ENCODE measurements at places on chromosomes 3 and 15.

DNA sequence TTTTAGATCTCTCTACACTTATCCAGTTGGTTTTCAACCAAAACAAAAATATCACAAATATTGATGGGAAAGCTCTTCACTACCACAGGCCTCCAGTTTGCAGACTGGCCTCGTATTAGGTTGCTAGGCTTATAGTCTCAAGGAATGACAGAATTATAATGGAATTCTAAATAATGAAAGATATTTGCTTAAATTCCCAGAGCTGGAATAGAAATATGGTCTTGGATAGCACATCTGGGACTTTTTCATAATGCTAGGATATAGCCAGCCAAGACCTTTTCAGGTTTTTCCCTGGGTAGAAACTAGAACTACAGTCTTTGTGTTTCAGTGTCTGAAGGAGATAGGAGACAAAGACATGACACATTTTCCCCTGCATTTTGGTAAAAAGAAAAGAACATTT lies 121.9 kb upstream of the STAC start:
- DNase-seq, result no peak

DNA sequence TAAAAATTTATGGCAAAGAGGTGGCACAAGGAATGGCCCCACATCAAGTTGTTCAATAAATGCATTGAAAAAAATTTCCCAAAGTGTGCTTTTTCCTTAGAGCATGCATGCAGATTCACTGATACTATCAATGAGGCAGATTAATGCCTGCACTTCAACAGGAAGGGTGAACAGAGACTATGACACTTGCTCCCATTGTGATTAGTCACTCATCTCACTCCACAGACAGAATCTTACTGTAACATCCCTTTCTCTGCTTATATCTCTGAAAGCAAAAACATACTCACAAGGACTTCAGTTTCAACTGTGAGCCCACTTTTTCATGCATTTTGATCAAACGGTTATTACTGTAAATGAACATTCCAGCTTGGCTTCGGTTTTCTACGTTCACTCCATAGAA lies 60.9 kb downstream of the MORC1 start:
- DNase-seq, result no peak

DNA sequence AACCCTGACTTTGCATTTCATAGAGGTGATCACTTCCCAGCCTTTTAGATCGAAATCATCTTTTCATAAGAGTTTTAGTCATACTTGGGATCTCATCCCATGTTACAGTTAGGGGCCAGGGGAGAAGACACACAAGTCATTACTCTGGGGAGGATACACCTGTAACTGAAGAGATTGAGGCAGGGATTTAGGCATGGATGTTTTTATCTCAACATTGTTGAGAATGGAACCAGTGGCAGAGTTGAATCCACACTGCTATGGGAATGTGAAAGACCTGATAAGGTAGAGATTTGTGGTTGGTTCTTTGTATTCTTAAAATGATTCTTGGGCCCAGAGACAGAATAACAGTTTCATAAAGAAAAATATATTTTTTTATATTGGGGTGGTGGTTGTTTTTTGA lies 16.2 kb upstream of the CLEC3B start:
- DNase-seq, result no peak

DNA sequence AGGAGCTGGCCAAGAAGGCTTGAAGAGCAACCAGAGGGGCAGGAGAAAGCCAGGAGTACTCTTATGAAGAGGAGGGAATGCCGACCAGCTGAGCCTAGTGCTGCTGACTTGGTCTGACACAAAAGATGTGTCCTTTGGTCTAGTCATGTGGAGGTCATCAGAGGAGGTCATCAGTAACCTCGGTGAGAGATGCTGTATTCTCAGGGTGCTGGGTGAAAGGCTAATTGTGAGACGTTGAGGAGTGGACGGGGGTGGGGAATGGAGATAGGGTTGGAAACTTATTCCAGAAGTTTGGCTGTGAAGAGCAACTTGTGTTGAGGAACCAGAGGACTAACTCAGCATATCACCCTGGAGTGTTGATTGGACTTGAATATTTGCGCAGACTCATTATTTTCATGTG lies 5.5 kb downstream of the CRTC3 start:
- no peak for DNase-seq

DNA sequence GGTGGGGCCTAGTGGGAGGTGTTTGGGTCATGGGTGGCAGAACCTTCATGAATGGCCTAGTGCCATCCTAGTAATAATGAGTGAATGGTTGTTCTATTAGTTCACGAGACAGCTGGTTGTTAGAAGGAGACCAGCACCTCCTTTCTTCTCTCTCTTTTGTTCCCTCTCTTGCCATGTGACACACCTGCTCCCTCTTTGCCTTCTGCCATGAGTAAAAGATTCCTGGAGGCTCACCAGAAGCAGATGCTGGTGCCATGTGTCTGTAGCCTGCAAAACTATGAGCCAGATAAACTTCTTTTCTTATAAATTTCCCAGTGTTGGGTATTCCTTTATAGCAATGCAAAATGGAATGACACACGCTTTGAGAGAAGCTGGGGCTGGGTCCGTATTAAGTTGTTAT lies 89.0 kb upstream of the SLC4A7 start:
- no peak for DNase-seq

GRCh38 chr15:58966698-58967097 lies 20.8 kb upstream of the RNF111 start:
- no peak for DNase-seq

DNA sequence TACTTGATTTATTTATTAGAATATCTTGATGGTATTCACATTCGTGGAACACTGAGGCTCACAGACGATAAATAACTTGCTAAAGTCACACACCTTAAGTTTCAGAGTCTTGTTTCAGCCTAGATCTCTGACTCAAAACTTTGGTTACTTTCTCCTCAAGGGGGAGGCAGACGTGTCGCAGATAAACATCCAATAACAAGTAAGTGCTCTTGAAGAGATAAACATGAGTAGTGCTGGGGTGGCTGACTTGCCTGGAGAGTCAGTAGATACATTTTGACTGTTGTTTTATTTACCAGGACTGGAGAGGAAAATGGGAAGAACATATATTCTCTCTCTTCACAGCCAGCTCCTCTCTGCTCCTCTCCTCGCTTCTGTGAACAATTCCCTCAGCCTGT lies 31.3 kb downstream of the FBXO45 start:
- DNase-seq, result no peak

DNA sequence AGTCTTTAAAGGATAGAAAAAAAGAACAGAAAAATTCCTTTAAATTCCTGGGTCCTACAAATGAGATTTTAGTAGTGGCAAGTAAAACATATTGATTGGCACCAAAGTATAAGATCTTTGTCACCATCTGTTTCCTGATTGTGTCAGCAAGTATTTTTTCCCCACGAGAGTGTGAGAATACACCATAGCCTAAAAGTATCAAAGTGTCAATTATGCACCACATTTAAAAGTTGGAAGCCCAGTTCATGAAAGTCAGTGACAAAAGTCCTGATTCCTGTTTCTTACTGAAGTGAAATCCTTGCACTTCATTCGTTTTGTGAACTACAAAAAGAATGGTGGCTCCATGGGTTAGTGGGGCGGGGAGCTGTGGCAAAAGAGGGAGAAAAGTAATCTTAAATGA lies 83.8 kb upstream of the DPH6 start:
- DNase-seq, result no peak

DNA sequence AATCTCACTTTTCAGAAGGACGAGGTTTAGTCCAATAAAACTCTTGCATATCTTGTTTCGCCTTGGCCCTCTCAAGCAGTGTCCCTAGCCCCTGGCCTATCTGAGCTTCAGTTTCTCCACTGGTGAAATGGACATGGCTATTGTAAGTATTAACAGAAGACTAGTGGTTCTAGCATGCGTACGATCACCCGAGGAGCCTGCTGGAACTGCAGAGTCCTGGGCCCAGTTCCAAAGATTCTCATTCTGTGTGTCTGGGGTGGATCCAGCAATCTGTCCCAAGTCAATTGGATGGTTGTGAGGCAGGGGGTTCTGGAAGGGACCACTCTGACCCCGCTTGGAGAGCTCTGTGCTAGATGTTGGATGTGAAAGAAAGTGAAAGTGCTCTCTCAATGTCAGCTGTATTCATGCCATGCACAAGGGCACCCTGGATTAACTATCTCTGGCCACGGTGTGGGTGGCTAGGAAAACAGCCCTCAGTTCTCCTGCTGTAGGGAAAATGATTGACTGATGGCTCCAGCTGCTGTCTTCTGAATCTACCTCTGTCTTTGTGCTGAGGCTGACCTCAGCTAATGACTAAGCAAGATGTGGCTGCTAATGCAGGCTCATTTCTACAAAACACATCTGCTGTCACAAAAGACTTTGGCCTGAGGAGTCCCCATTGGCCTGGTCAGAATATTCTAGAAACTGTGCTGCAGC lies 1.9 kb upstream of the PLA1A start:
- no peak for DNase-seq

DNA sequence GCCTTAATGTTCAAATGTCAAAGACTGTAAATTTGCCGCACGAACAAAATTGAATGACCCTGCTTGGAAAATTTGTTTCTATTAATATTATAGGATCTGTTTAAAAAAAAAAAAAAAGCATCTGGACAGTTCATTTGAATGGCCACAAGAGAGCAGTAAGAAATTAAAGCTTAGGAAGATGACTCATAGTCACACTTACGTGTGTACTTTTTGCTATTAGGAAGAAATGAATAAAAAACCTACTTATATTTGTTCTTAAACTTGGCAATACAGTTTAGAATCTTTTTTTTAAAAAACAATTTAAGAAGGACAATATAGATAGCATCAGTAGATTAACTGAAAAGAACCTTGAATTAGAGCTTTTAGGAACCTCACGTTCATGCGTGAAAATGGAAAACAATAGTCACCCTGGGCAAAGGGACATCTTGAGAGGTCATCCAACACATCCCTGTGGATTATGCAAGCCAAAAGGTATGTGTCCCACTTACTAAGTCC lies 621.8 kb downstream of the MECOM start:
- no peak for DNase-seq

- DNase-seq, result no peak
Observed at GRCh38 chr3:88231207-88231606, 81.4 kb downstream of the C3orf38 start.

DNA sequence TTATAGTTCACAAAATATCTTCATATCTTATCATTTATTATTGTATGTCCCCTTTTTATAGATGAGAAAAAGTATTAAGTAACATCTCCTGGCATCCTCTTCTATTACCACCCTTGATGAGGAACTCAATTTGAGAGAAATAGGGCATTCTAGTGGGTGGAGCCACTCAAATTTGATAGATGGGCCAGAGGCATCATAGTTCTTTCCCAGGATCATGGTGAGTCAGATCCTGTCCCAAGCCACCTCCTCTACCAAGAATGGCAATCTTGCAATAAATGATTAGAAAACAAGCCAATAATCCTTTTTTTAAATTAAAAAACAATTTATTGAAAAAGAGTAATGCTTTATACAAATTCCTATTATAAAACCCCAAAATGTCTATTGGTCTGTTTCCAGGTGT lies 16.8 kb downstream of the CLDN1 start:
- no peak for DNase-seq

- DNase-seq, result no peak
Observed at GRCh38 chr15:35827141-35827540, 281.2 kb upstream of the DPH6 start.

DNA sequence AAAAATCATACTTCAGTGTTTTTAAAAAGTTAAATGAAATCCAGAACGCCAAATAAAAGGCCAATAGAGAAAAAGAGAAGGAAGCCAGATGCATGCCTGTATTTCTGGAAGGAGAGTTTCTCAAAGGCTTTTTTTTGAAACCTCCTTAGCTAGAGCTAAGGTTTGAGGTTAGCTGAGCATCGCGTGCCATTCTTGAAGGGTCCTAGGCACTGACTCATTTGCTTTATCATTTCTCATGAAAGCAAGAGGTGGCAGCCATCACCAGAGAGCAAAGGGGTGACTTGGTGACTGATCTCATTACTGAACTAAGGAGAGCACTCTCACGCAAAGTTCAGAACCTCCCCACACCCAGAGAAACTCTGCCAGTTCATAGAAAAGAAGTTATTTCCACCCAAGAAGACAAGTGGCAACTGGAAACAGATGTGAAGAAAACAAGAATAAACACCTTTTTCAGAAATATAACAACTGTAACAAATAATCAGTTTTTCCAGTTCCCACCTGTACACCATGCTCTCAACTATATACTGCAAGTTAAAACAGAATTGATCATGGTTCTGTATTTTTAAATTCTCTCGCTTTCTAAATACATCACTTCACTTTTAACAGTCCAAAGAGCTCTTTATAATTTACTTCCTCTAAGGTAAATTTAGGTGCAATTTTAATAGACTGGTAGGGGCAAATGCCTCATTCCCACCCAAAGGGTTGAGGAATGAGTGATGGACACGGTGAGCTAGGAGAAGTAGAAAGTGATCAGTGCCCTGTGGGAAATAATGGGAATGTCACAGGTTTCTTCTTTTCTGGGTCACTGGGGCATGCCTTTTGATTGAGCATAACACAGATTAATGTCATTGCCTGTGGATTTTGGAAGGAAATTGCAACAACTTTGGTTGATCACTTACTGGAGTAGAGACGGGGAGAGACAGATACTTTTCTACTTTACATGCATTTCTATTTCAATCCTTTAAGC lies 24.7 kb downstream of the GPR15 start:
- peak; percentile 76 for DNase-seq

GRCh38 chr3:125611908-125612307 lies 16.6 kb upstream of the OSBPL11 start:
- DNase-seq, result no peak

DNA sequence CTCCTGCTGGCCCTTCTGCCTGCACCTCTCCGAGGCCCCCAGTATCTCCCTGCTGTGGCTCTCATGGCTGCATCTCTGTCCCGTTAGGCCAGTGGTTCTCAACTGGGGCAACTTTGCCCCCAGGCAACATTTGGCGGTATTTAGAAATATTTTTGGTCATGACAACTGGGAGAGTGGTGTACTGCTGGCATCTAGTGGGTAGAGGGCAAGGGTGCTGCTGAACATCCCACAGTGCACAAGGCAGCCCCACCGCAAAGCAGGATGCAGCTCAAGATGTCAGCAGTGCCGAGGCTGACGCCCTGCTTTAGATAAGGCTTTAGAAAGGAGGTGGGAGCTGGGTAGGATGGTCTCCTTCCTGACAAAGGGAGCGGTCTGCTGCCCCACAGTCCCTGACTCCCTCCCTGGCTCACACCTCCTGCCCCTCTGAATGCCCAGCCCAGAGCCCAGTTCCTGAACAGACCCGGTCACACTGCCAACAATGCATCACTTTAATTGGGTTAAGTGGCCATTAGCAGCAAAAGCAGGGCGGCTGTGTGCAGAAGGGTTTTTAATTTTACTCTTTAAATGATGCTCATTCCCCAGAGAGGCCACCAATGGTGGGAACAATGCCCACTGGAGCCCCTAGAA lies 68.8 kb upstream of the TMEM115 start:
- no peak for DNase-seq
